ENCODE measurements at places on chromosomes 1 and 21.
A peak's percentile ranks its signal among the peaks of the same experiment; 100 is the strongest.

GRCh38 chr1:118989878-118990378, 1.8 kb upstream of the TBX15 start:
- no peak for DNase-seq

DNA sequence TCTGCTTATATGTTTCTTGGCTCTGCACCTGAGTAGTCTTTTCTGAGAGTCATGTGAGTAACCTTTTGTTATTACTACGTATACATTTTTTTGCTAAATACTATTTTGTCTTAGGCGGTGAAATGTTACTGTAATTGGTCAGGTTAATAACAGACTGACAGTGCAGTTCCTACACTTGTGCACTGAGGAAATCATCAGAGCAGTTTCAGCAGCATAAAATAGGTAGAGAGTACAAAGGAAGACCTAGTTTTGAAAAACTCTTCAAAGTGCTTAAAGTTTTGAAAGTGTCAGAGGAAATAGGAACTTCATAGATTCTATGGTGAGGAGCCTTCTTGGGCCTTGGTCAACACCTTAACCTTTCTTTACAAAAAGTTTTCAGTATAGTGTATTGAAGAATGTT, 11.1 kb downstream of the ATF6 start:
- no peak for DNase-seq

GRCh38 chr1:52366517-52366827, 467 bp upstream of the CC2D1B start:
- DNase-seq = no peak

DNA sequence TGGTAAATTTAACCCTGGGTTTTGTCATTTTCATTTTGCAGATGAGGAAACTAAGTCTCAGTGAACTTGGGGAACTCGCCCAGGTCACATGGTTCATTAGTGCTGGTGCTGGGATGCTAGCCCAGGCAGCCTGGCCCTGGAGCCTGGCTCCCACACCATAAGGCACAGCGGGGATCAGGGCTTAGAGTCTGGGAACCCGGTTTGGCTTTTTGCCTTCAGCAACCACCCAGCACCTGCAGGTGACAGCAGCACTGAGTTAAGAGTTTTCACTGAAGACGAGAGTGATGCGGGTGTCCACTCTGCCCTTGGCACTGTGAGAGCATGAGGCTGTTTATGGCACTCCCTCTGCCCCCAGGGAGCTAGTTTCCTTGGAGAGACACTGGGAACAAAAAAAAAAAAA, 18.4 kb upstream of the CD101 start:
- no peak for DNase-seq

DNA sequence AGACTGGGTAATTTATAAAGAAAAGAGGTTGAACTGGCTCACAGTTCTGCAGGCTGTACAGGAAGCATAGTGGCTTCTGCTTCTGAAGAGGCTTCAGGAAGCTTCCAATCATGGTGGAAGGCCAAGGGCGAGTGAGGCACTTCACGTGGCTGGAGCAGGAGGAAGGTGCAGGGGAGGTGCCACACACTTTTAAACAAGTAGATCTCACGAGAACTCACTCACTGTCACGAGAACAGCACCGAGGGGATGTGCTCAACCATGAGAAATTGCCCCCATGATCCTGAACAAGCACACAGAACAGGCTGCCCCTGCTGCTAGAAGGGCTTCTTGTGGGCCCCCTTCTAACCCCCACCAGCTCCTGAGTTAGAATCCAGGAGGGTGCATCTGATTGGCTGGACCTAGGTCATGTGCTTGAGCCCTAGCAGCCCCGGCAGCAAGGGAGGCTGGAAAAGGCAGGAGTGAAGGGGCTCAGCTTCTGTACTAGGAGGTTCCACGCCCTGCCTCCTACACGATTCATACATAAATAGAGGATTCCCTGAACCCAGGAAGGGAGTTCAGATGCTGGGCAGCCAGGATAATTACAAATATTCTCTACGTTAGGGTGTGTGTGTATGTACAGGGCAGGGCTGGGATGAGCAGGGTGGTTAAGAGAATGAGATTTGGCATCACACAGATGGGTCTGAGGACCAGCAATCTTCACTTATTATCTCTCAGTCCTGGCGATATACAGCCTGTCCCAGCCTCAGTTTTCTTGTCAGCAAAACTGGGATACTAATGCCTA, 72.8 kb upstream of the ATP5PO start:
- no peak for DNase-seq

GRCh38 chr1:227725046-227725445, 10.1 kb downstream of the JMJD4 start:
- no peak for DNase-seq

DNA sequence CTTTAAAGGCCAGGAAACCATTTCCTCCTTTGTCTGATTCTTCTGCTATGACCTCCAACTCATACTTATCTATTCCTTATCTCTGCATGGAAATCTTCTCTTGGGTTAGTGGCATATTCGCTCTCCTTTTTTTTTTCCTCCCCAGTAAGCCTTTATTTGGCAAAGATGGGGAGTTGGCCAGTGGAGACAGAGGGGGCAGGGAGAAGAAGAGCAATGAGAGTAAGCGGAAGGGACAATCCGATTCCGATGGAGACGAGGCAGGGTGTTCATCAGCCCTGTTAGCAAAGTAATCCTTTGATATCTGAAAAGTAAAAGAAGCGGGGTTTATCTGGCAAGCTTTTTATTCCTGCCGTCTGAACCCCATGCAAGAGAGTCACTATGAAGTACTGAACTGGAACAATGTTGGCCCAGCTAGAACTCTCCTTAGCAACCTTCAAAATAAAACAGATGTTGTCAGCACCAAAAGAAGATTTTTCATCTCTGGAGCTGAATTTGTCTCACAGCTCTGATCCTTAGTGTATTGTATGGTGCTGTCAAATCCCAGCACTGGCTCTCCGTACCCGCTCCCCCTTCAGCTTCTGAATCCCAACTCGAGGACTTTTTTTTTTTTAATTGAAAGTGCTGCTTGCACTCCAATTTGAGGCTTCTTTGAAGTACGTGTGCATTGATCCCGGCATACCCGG, 40.9 kb downstream of the PTGFRN start:
- peak; percentile 45 for DNase-seq
